ENCODE measurements at places on chromosomes 11 and 22.
A peak's percentile ranks its signal among the peaks of the same experiment; 100 is the strongest.

- no peak for DNase-seq
These were observed 66.5 kb downstream of the BMAL1 start for GRCh38 chr11:13343931-13344717.

DNA sequence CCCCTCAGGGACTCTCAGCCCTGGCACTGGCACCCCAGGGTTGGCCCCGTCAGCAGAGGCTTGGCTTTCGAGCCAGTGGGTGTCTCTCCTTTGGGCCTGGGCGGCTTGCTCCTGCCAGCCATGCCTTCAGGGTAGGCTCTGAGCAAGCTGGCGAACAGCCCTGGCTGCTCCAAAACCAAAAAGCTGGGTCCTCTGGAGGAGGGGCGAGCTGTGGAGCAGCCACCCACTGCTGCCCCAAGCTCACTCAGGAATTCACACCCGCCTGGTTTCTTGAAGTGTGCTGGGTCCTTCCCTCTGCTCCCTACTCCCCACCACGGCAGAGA, 6.2 kb downstream of the YDJC start:
- no peak for DNase-seq

DNA sequence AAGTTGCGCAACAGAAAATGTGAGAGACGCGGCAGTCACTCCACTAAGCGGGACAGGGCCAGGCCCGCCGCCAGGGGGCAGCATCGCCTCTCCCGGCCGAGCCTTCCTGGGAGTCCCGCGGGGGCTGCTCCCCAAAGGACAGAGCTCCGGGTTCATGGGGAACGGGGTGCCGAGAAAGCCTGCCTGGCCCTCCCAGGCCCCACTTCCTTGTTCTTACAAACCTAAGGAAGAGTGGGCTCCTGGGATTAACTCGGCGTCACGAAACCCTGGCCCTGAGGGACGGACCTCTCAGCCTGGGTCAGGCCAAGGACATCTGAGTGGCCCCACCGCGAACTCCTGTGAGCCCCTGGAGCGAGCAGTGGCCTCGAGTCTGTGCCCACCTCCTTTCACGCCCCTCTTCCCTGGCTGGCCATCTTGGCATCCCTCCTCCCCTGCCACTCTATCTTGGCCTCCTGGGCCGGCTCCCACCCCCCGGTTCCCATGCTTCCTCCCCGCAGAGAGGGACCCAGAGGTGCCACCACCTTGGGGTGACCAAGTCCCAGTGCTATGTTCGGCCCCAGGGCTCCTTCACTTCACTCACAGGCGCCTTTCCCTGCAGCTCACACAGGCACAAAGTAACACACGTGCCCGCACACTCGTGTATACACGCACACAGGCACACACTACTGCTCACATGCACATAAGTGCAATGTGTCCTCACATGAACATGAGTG, 99.9 kb upstream of the FGF3 start:
- peak; percentile 71 for DNase-seq

GRCh38 chr11:17579451-17579850, 32.4 kb downstream of the OTOG start:
- no peak for DNase-seq

DNA sequence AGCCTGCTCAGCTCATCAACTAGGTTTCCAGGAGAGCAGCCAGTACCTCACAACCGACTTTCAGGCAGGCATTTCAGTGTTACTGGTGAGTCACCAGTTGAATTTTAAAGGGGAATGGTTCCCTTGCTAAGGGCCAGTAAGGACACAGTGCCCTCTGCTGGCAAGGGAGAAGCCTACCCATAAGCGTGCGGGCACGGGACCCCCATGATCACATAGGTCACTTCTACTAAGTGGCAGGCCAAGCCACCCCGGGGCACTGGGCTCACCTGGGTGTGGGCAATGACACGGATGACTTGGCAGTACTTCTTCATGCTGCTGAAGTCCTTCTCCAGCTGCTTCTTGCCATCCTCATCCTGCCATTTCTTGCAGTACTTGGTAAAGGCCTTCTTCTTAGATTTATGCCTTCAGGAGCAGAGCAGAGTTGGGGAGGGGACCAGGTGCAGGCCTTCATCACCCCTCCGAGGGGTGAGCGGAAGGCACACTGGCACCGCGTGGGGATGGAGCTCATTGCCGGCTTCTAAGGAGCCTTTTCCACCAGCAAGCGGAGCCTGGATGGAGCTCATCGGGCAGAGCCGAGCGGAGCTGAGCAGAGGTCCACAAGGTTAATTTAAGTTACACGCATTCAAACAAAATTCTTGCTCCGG, 2.9 kb downstream of the RPL3 start:
- peak; percentile 42 for DNase-seq

GRCh38 chr11:105197071-105197815, 57.7 kb upstream of the CARD18 start:
- DNase-seq = no peak

DNA sequence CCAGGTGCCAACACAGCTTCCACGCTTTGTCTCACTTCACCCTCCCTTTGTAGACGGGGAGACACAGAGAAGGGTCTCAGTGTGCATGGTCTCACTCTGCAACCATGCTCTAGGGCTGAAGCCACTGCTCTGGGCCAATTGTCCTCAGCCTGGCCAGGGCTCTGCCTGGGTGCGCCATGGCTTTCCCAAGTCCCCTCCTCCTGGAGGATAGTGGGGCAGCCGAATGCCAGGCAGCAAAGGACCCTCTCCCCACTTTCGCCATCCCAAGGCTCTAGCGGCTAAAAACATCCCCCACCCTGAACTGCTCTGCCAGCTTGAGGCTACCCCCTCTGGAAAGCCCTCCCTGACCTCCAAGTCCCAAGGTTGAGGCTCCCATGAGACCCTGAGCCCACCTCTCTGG, 20.4 kb upstream of the MYEOV start:
- no peak for DNase-seq

DNA sequence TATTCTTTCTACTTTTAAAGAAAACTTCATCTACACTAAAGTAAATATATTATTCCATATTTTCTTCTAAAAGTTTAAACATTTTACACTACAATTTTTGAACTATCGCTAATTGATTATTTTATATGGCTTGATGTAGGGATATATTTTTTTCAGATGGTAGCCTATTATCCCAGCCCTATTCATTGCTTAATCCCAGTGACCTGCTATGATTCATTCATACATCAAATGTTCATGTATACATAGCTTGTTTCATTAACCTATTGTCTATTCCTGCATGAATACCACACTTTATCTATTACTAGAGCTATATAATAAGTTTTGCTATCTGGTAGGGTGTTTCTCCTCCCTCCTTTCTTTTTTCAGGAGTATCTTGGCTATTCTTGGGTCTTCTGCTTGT, 5.0 kb upstream of the ROBO4 start:
- no peak for DNase-seq

DNA sequence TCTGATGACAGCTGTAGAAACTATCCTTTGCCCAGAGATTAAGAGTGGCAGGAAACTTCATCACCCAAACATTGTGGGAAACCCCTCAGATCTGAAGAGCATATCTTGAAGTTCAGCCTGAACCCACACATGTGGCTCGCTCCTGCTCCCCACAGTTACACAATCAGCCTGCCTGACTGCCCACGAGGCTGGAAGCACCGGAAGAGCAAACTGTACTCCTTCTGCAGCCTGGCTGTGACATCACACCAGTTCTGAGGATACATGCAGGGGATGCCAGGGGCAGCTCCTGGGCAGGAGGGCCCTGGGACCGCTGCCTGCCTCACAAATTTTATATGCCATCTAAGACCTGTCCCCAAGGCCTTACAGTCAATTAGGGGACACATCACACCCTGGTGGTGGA, 444.4 kb downstream of the BUD13 start:
- DNase-seq = no peak

DNA sequence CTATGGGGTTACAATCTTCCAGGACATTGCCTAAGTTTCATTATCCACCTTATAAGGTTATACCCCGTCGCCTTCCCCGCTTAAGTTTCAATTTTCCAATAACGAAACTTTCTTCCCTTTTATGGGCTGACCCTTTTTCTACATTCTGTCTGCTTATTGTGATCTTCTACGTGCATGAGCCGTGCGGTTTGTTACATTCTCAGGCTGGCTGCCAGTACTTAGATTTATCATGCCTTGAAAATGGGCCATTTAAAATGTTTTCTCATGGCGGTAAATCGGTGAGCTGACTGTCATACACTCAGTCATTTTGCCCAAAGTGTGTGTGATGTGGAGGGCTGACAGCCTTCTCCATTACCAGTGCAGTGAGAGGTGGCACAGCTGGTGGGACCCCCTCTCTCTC, 23.3 kb downstream of the DGCR6L start:
- no peak for DNase-seq

- DNase-seq = no peak
These were observed 1041.3 kb downstream of the OPCML start for GRCh38 chr11:132490978-132491377.

DNA sequence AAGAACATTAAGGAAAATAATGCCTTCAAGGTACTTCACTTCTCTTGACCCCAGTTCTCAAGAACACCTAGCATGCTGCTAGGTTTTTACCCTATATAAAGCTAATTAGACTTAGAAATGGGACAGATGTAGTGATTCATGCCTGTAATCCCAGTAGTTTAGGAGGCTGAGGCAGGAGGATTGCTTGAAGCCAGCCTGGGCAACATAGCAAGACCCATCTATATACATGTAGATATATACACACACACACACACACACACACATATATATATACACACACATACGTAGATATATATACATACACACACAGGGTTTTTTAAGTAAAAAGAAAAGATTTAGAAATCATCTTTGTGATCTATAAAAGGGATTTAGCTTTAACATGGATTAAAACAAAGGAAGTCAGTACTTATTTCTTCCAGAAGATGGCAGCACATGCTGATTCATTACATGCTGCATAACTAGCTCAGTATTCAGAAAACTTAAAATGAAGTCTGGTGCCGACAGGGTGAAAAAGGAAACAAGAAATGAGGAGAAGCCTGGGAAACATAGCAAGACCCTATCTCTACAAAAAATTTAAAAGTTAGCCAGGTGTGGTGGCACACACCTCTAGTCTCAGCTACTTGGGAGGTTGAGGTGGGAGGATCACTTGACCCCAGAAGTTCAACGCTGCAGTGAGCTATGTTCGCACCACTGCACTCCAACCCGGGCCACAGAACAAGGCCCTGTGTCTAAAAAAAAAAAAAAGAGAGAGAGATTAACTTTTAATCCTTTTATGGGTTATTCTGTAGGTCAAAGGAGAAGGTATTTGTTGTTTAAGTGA, 28.5 kb upstream of the RBX1 start:
- no peak for DNase-seq

DNA sequence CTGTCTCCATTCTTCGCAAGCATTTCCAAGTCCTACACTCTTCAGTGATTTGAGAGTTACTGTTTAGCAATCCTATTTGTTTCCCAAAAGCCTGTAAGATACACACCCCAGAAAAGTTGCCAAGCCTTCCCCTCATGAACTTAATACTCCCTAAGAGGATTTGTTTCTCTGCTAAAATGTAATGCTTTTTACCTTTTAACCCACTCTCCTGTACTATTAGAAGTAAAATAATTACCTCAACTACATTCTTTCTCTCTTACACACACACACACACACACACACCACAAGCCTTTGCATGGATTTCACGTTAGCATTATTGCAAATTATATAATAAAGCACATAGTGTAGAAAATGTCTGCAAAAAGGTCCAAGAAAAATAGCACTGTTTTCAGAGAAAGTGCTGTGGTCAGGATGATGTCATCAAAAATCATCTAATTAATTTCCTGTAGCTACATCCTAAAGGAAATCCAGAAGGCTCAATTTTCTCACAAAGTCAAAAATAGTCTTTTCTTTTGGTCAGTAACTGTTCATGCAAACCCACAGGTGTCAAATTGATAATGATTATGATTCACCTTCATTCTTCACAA, 364.1 kb upstream of the PITPNB start:
- DNase-seq = no peak

- DNase-seq = no peak
These were observed 1.4 kb upstream of the TRMT2A start for GRCh38 chr22:20118300-20119020.

- DNase-seq = no peak
These were observed 44.5 kb downstream of the CD44 start for GRCh38 chr11:35183326-35183925.

- DNase-seq = no peak
These were observed 743.4 kb downstream of the NELL1 start for GRCh38 chr11:21412652-21413383.

DNA sequence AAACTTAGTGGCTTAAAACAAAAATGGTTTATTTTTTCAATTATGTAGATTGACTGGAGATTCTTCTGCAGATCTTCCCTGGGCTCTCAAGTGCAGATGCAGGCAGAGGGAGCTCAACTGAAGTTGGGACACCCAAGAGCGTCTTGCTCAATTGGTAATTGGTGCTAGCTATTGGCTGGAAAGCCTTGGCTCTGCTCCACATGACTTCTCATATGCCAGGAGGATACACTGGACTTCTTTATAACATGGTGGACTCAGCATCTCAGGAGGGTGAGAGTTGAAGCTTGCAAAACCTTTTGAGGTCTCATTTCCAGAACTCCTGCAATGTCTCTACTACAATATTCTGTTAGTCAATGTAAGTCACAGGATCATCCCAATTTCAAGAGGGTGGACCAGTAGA, 42.2 kb upstream of the PRSS23 start:
- DNase-seq = no peak
